Renal cortex interstitium (tissue), 15 donors: ENCODE measurements at places on chromosomes 4 and X.
A peak's percentile ranks its signal among the peaks of the same experiment; 100 is the strongest.

DNA sequence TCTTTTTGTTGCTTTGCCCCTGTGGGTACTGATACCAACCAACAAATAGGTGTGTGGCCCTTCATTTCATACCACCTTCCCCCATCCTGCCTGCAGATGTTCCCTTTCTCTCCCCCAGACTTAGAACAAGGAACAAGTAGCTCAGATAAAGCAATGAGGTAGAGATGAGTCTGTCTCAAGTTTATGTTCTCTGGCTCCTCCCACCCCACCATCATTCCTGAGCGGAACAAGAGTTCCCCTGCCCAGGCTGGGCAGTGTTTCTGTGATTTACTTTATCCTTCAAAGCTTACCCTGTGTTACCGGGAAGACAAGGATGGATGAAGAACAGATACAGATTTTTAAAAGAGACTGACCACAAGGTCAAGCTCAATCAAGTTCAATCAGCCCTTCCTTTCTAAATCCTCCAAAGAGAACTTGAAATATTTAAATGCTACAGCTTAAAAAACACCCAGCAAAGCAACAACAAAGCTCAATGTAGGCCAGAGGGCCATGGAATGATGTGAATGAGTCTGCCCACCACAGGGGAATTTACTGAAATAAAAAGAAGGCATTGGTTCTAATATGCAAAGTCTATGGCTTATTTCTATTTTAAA lies 80.1 kb upstream of the UCP1 start:
- no peak for DNase-seq

DNA sequence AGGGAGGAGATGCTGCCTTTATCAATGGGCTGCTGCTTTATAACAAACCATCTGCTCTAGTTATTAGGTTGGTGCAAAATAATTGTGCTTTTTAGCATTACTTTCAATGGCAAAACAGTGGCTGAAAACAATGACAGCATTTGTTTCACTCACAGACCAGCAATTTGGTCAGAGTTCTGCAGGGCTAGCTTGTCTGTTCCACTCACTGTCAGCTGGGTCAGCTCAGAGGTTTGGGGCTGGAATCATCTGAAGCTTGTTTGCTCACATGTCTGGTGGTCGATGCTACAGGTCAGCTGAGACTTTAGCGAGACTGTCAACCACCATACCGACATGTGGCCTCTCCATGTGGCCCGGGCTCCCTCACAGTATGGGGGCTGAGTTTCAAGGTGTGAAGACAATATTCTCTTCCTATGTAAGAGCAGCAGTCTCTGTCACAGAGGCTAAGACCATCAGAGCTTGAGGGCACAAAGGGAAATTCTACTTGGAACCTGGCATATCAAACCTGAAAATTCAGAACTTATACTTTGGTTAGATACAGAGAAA lies 81.3 kb upstream of the LIMCH1 start:
- DNase-seq = no peak

DNA sequence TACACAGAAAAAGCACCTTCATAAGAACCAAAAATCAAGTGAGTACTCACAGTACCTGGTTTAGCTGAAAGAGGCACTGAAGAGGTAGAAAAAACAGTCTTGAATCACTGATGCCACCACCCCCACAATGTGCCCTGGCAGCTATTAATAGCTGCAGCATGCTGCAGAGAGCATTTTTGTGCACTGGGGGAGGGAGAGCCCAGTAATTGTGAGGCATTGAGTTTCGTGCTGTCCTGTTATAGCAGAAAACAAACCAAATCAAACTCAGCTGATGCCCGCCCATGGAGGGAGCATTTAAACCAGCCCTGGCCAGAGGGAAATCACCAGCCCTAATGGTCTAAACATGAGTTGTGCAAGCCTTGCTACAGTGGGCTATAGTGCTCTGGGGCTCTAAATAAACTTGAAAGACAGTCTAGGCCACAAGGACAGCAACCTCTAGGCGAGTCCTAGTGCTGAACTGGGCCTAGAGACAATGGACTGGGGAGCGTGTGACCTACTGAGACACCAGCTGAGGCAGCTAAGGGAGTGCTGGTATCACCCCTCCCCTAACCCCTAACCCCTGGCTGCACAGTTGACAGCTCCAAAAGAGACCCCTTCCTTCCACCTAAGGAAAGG lies 106.3 kb upstream of the TMLHE start:
- DNase-seq = no peak

DNA sequence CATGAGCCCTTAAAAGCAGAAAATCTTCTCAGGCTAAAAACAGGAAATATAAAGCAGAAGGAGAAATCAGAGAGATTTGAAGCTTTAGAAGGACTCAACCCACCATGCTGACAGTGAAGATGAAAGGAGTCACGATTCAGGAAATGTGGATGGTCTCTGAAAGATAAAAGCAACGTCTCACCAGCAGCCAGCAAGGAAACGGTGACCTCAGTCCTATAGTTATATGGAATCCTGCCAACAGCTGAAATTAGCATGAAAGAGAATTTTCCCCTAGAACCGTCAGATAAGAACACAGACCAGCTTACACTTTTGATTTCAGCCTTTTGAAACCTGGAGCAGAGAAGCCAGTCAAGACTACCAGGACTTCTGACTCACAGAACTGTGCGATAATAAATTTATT lies 715.7 kb upstream of the HTR2C start:
- no peak for DNase-seq

GRCh38 chr4:163505374-163505773 lies 10.9 kb downstream of the TMA16 start:
- no peak for DNase-seq

DNA sequence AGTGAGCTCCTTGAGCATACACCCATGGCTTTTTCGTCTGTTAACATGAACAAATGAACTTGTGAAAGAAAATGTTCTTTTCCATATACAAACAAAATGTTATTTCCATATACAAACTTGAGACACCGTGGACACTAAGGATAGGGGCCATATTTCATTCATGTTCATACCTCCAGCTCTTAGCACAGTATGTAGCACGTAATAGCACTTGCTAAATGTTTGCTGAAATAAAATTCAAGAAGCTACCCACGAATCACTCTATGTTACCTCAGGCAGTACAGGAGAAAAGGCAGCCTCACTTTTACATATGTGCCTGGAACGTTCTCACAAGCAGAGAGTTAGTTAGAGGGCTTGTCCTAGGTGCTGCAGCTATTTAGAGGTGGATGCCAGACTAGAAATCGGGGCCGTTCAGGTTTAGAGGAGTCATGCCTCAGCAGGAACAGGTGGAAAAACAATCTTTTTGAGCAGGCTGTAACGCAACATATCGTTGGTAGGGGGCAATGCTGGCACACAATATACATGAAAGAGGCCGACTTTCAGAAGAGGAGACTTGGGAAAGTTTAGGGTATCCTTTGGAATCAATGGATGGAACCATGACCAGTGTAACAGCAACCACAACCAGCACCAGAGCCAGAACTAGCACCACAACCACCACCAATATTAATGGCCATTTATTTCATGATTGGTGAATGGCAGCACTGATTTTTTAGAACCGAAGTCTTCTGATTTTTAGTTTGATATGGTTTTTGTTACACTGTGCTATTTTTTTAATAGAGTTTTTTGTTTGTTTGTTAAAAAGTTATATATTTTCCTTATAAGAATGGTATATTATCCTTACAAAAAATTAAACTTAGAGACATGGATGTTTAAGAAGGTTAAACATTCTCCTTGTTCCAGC lies 14.8 kb upstream of the PAQR3 start:
- DNase-seq = no peak

DNA sequence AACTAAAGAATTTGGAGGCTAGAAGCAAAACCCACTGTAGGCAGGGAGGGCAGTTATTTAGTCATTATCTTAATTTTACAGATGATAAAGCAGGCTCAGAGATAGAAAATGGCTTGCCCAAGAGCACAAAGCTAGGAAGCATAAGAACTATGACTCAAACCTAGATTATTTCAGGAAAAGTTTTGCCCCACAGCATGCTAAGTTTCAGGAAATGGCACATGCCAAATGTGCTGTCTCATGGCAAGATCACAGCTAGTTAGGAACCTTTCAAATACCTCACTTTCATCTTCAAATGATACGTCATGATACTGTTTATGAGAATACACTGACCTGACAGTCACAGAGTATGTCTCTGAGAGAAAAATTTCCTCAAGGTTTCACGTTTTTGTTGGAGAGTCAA lies 78.5 kb upstream of the SPANXC start:
- no peak for DNase-seq

DNA sequence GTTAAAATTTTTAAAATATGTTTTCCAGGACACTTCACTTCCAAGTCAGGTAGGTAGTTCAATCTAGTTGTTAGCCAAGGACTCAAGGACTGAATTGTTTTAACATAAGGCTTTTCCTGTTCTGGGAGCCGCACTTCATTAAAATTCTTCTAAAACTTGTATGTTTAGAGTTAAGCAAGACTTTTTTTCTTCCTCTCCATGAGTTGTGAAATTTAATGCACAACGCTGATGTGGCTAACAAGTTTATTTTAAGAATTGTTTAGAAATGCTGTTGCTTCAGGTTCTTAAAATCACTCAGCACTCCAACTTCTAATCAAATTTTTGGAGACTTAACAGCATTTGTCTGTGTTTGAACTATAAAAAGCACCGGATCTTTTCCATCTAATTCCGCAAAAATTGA lies 49.7 kb downstream of the XIAP start:
- no peak for DNase-seq

GRCh38 chrX:38726612-38727011 lies 74.6 kb upstream of the MID1IP1 start:
- no peak for DNase-seq

DNA sequence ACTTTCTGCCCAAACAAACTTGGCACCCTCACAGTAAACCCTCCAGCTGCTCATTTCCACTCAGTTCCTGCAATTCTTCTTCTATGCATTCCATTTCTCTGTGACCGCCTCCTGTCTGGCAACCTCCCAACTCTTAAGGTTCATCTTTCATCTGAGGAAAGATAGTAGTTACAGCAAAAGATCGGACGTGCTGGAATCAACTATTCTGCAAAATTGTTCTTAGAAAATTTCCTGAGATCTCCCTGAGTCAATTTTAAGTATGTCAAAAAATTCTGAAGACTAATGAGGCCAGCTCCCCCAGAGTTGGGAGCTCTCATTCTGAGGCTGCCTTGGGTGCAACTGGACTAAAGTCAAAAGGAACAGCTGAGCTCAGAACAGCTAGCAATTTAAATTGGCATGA lies 1026.0 kb downstream of the ADGRL3 start:
- no peak for DNase-seq

- no peak for DNase-seq
These were observed 76.9 kb upstream of the CAMK2D start for GRCh38 chr4:113838460-113838859.

DNA sequence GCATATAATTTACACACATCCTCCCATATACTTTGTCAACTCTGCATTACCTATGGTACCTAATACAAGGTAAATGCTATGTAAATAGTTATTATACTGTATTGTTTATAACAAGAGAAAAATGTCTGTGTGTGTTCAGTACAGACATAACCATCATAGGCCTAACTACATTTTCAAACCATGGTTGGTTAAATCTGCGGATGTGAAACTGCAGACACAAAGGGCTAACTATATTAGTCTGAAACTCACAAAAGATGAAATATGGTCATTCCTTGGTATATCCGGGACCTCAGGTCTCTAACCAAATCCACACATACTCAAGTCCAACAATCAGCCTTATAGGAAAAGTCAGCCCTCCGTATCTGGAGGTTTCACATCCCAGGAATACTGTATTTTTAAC lies 13.5 kb downstream of the MAPK10 start:
- no peak for DNase-seq

DNA sequence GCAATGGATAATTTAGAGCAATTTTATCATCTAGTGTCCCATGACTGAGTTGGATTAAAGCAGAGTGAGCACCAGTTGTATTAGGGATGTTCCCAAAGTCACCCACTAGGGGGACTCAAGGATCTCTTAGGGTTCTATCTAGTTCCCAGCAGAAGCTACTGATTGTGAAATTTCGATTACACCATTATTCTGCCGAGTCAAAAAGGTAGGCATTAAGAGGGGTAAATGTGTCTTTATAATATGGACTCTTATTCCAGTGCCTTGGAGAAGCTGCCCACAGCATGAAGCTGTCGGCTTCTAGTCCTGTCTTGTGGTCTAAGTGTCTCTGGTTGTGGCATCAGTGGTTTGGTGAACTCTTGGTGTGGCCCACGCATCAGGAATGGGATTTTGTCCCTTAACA lies 53.3 kb downstream of the RGS12 start:
- peak; percentile 59 for DNase-seq
